Astrocyte (in vitro differentiated cells and primary cell): ENCODE measurements at places on chromosomes 2 and 18.

DNA sequence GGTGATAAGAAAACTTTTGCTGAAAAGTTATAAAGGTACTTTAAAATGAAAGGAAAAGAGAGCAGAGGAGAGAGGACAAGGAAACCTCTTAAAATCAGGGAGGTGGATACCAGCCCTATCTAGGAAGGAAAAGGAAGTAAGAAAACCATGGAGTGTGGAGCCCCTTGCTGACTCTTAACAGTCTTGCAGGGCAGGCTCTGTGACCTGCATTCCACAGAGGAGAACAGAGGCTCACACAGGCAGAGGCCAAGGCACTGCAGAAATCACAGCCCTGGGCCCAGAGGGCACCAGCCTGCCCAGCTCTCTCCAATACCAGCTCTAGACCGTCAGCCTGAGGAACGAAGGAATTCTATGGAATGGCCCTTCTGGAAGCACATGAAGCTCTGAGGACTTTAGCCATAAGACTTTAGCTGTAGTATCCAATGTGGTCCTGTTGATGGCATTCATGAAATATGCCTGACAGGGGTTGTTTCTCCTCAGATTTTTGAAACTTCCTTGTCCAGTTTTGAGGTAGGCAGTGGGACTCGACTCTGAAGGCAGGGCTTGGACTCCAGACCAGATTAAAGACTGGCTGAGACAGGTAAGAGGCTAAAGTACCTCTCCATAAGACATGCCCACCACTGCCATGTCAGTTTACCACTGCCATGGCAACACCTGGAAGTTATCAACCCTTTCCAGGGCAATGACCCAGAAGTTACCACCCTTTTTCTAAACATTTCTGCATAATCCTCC, 216.3 kb downstream of the ANAPC1 start:
- peak; percentile 55 for DNase-seq

- DNase-seq: no peak
Observed at GRCh38 chr2:25036221-25036559, 5.7 kb upstream of the EFR3B start.

- DNase-seq: peak; percentile 39
Observed at GRCh38 chr2:17441790-17442189, 76.5 kb downstream of the RAD51AP2 start.

- DNase-seq: peak; percentile 76
Observed at GRCh38 chr2:36556842-36557241, 41.1 kb downstream of the FEZ2 start.

DNA sequence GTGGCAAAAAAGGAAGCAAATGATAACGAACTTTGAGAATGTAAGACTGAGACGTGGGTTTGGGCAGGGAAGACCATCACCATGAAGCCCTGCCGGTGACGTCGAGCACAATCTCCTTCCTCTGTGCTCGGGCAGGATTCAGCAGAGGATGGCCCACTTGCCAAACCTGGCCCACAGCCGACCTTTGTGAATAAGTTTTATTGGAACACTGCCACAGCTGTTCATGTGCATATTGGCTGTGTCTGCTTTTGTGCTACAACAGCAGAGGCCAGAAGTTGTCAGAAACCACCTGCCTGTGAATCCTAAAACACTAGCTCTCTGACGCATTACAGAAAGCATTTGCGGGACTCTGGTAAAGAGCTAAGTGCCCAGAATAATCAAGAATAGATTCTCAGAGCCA, 223.9 kb downstream of the MYT1L start:
- no peak for DNase-seq

GRCh38 chr18:45384137-45384961, 230.9 kb upstream of the SLC14A2 start:
- peak; percentile 25 for DNase-seq

DNA sequence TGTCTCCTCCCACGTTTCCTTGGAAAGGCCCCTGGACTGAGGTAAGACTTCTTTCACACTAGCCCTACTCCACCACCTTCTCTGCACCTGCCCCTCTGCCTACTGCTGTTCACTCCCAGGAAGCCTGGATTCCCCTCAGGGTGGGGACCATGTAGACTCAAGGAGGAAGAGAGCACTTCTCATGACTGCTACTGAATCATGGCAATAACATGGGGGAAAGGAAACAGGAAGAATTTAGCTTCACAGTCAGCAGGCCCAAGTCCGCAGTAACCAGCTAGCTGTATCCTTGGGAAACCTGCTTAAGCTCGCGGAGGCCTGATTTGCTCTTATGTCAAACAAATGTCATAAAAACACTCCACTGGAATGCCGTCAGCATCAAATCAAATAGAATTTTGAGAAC, 126.2 kb upstream of the CAPN13 start:
- no peak for DNase-seq

GRCh38 chr2:165428926-165429325, 40.6 kb upstream of the CSRNP3 start:
- DNase-seq: peak; percentile 62

GRCh38 chr18:59358712-59359575, at the start of gene LMAN1:
LMAN1 (minus strand) TSS chr18:59359265; CDS start chr18:59359244, 21 bp downstream.
- peak; percentile 79 for DNase-seq

- DNase-seq: no peak
Observed at GRCh38 chr2:102013206-102014040, 21.7 kb downstream of the IL1R2 start.

- DNase-seq: peak; percentile 63
Observed at GRCh38 chr18:56522816-56523215, 115.6 kb downstream of the TXNL1 start.

DNA sequence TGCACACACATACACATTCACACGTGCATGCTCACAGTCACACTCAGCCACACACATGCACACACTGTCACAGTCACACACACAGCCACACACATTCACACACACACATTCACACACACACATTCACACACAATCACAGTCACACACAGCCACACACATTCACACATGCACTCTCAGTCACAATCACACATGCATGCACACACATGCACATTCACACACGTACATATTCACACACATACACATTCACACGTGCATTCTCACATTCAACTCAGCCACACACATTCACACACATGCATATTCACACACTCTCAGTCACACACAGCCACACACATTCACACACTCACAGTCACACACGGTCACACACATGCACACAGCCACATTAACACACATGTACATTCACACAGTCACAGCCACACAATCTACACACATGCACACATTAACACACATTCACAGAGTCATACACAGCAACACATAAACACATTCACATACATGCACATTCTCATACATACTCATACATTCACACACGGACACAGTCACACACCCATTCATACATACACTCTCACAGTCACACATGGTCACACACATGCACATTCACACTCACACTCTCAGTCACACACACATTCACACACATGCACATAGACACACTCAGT, 239.8 kb downstream of the EIPR1 start:
- DNase-seq: no peak

GRCh38 chr2:237935740-237936452, 30.9 kb upstream of the UBE2F start:
- DNase-seq: no peak

GRCh38 chr2:64586883-64587481, 62.9 kb downstream of the AFTPH start:
- DNase-seq: peak; percentile 47

- peak; percentile 35 for DNase-seq
Observed at GRCh38 chr2:68031542-68032160, 31.2 kb downstream of the C1D start.

DNA sequence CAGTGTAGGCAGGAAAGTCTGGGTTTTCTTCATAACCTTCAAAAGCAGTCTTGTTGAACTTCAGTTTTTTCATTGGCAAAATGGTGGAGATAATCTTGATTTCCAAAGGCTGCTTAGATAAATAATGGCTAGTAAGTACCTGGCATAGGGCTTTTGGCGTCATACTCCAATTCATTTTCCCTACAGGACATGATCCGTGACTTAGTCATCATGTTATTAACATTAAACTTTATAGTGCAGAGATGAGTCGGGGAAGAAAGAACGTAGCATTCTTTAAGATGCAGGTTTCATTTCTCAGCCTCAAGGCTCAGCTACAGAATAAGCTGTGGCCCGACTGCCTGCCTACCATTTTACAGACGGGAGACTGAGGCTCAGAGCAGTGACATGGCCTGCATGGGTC, 64.0 kb downstream of the RALBP1 start:
- DNase-seq: peak; percentile 79

DNA sequence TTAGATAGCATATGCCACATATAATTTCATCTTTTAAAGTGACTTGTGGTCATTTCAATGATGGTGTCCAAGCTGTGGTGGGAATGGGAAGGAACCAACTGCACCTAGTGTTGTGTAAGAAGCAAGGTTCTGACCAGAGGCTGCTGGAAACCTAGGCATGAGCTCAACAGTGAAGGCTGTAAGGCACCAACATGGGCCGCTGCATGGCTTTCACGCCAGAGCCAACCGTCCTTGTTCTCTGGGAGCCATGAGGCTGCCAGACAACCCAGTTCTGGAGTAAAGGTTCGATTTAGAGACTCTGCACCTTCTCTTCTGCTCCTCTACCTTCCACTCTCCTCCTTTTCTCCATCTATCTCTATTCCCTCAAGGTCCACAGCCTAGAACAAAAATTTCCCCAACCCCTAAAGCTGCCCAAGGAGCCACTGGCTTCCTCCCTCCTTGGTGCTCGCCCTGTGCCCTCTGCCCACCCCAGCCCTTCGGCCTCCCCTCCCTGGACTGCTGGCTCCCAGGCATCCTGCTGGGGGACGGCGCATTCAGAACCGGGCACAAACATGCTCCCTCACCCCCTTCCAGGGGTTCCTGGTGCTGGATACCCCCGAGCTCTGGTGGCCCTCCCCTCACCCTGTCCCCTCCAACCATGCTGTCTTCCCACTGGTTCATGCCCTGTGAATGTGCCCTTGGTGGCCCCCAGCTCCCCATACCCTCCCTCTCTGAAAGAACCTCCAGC, 305.1 kb downstream of the CELF4 start:
- DNase-seq: no peak

- DNase-seq: no peak
Observed at GRCh38 chr2:57848723-57849122, 197.9 kb upstream of the VRK2 start.

GRCh38 chr2:189254268-189254883, 74.8 kb upstream of the COL5A2 start:
- DNase-seq: peak; percentile 83

GRCh38 chr2:11286749-11287148, 57.7 kb downstream of the ROCK2 start:
- DNase-seq: peak; percentile 35

- DNase-seq: no peak
Observed at GRCh38 chr2:101361522-101361921, 25.8 kb downstream of the CREG2 start.

GRCh38 chr2:96103761-96104486, 12.4 kb downstream of the ADRA2B start:
- no peak for DNase-seq

GRCh38 chr18:46282646-46283045, 178.5 kb downstream of the HAUS1 start:
- no peak for DNase-seq

- DNase-seq: peak; percentile 84
Observed at GRCh38 chr2:34105006-34105767, 506.1 kb upstream of the FAM98A start.

DNA sequence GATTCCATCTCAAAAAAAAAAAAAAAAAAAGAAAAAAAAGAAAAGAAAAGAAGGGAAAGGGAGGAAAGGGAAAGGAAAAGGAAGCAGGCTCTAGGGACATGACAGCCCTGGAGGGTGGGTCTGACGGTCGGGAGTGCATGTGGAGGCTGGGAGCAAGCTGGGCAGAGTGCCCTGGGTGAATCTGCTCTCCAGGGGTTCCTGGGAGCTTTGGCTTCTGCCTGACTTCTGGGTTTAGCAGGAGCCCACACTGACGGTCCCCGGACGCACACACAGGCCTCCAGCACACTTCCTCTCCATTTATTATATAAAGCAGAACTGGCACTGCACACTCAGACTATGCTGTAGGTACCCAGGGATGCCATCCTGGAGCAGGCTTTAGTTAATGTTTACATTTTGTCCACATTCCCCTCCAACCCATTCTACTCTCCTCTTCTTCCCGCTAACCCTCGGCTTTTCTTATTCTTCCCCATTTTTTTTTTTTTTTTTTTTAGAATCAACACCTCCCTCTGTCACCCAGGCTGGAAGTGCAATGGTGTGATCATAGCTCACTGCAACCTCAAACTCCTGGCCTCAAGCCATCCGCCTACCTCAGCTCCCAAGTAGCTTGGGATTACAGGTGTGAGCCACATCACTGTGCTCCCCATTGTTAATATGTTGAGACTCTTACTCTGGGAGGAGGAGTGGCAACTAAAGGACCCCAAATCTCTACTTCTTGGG, 151.1 kb upstream of the SLC1A4 start:
- peak; percentile 60 for DNase-seq

- no peak for DNase-seq
Observed at GRCh38 chr18:79553696-79554095, 125.9 kb upstream of the CTDP1 start.

GRCh38 chr2:240728827-240729226, 37.2 kb downstream of the AQP12A start:
- DNase-seq: no peak

GRCh38 chr2:45802499-45803138, 151.1 kb downstream of the PRKCE start:
- DNase-seq: no peak

DNA sequence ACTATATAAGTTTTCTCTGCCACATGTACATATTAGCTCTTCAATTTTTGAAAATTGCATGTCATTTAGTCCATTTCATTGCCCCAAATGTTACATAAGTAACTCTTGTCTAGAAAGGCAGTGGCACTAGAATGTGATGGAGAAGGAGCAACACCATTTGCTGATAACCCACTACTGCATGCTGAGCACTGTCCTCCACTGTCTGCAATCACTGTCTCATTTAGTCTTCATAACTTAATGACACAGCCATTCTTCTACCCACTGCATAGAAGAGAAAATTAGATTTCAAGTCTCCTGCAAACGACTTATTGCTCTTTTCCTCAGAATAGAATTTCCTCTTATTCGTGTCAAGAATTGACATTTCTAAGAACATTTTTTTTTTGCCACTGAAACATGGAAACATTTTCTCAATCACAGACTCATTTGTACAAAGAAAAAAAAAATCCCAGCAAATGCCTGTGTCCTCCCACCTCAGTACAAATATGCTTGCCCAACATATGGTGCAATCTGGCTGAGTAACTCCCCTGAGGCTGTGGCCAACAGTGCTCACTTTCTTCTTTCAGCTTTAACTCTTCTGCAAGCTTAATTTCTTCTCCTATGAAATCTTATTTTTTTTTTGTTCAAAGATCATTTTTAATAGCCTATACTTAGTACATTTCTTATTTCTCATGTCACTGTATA, 768.6 kb upstream of the HS6ST1 start:
- no peak for DNase-seq

- DNase-seq: no peak
Observed at GRCh38 chr2:239372835-239373234, 28.0 kb downstream of the HDAC4 start.

- no peak for DNase-seq
Observed at GRCh38 chr2:224612578-224612977, 27.4 kb upstream of the CUL3 start.

GRCh38 chr2:37563375-37564015, 107.9 kb downstream of the CDC42EP3 start:
- no peak for DNase-seq

GRCh38 chr2:212644195-212644837, 105.7 kb upstream of the ERBB4 start:
- no peak for DNase-seq
